ENCODE measurements at places on chromosomes 4 and X.

- no peak for DNase-seq
These were observed 33.5 kb upstream of the ELF2 start for GRCh38 chr4:139210486-139210885.

GRCh38 chr4:87584222-87584908 is 24.0 kb upstream of the DSPP start:
- DNase-seq: no peak

- peak; percentile 42 for DNase-seq
These were observed 969 bp downstream of the STIM2 start for GRCh38 chr4:26861434-26862186.

DNA sequence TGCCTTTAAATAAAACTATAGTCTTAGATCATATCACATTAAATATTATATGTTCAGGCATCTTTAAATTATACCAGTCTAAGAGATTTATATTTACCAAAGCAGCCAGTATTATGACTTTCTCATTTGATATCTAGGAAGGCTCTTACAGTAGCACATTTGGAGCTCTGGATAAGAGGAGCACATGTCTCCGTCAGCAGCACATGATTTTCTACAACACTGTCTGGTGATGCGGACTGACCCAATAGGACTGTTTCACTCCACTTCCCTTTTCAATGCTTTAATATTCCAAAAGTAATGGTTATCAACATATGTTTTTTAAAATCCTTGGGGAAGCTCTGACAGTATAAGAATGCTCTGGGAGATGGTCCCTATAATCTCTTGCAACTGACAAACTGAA is 61.5 kb downstream of the HAUS3 start:
- DNase-seq: no peak

DNA sequence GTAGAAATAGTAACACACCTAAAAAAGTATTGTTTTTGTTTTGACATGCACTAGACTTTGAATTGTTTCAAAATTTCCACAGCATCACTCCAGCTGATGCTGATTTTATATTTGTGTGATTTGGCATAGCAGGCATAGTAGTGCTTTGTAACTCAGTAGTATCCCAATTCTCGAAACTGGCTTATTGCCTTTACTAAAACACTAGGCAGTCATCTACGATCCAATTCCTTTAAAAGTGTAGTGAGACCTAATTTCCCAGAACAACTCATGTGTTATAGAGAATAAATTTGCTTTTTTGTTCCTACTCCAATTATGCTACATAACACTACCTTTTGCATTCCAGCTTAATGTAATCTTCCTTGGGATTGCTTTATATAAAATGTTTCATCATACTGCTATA is 797.7 kb downstream of the ADGRL3 start:
- no peak for DNase-seq
